Skeletal muscle cell (primary cell): ENCODE measurements at places on chromosomes 5 and 9.

DNA sequence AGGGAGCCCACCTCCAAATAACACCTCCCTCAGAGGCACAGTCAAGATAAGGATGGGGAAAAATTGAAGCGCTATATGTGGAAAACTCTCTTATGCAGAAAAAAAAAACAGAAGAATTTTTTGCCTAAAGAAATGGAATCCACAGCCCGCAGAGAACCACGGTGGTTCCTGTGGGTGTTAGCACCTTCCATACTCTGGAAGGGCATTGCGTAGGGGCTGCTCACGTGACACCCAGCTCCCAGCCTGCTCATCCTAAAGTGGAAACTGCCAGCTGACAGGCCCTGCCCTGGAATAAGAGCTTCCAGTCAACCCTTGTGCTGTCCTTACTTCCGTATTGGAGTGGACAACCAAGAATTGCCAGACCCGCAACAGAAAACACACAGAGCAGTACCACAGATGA is 142.5 kb downstream of the FSTL4 start:
- no peak for DNase-seq

DNA sequence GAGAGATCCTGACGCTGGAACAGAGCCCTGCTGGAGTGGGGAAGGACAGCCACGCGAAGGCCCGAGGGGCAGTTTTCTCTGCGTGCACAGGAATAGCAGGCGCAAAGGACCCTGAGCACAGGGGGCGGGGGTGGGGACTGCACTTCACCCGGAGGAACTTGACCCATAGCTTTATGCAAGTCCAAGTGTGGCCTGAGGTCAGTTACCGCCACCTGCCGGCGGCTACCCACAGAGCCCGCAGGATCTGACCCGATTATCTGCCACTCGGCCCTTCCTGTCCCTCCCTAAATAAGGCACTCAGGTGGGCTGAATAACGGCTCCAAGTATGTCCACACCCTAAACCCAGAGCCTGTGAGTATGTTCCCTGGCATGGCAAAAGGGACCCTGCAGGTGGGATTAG is 65.4 kb upstream of the FCN1 start:
- no peak for DNase-seq

DNA sequence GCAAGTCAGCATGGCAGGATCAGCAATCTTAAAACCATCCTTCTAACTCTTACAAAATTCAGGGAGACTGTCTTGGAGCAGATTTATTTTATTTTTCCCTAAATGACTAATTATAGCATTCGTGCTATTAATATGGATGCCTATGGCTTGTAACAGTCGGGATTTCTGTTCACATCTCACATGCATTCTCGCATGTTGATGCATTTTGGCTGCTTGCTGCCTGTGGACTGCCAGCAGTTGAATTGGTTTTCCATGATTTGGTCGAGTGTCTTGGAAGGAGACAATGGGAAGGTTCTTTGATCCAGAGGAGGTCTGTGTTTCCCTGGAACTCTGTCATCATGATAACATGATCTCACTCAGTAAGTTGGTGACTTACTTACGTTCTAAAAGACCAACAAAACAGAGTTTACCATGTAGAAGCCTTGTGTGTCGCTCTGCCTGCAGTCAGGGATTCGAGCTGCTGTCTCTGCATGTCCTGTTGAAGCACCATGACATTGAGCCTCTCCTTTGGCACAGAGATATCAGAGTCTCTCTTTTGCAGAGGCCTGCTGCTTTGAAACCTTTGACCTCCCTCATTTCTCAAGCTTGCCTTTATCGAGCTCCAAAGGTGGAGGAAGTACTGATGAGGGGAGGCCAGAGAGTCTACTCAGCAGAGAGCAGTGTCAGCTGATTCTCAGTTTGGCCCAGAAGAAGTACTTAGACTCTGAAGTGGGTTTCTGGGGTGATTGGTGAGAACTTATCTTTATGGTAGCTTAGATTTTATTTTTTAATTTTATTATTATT is 82.4 kb downstream of the ARHGAP26 start:
- no peak for DNase-seq

DNA sequence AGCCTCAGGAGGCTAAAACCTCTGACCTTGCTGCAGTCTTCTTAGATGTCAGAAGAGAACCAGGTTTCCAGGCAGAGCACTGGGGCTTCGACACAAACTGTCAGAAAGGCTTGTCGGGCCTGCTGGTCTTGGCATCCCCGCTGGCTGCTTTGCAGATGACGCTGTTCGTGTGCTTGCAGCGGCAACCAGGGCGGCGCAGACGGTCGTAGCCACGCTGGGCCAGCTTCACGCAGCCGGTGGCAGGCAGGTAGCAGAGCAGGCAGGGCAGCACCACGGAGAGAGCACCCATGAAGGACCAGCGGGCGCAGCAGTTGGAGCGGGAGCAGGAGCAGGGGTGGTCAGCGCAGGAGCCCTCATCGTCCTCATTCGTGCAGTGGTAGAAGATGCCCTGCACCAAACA is 10.7 kb downstream of the SPRY4 start:
- DNase-seq, result no peak

- DNase-seq, result no peak
These were observed 37.6 kb downstream of the PAM start for GRCh38 chr5:102792705-102793104.

DNA sequence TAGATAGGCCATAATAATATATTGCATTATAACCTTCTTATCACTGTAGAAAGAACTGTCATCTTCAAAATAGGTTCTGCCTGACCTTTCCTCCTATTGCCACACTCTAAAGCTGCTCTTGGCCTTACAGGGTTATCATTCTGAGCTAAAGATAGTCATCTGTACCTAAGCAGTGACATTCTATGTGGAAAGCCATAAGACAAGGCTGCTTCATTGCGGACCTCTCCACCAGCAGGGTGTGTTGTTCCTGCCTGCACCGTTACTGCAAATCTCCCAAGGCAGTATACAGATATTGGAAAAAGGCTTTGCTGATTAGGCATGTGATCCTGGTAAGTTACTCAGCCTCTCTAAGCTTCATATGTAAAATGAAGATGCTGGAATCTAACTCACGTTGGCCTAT is 8.1 kb downstream of the ZNF622 start:
- no peak for DNase-seq

GRCh38 chr9:121160025-121160424 is 41.6 kb downstream of the RAB14 start:
- DNase-seq, result no peak

- DNase-seq, result no peak
These were observed 145.3 kb downstream of the PAPPA start for GRCh38 chr9:116298878-116299391.

DNA sequence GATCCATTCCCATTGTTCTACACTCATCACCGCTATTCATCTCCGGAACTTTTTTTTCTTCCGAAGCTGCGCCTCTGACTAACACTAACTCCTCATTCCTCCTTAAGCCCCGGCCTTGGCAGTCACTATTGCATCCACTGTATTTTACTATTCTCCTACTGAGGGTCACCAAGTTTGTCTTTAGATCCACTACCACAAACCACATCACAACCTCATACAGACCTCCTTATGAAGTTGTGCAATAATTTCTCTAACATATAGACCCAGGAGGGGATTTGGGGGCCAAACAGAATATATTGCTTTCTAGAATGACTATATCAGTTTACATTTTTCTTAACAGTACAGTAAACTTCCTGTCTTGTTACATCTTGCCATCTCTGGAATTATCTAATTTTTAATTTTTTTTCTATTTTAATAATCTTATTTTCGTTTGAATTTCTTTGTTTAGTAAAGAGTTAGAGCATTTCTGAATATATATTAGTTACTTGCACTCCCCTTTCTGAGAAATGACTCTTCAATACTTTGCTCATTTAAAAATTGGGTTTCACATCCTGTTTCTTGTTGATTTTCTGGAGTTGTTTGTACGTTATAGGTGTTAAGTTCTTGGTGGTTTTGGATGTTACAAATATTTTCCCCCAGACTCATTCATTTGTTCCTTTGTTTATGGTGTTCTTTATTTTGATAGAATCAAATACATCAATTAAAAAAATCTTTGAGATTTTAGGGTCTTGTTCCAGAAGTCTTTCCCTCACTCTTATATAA is 37.1 kb downstream of the DMRT2 start:
- no peak for DNase-seq

- DNase-seq, result no peak
These were observed 78.6 kb downstream of the COL5A1 start for GRCh38 chr9:134720136-134720753.

DNA sequence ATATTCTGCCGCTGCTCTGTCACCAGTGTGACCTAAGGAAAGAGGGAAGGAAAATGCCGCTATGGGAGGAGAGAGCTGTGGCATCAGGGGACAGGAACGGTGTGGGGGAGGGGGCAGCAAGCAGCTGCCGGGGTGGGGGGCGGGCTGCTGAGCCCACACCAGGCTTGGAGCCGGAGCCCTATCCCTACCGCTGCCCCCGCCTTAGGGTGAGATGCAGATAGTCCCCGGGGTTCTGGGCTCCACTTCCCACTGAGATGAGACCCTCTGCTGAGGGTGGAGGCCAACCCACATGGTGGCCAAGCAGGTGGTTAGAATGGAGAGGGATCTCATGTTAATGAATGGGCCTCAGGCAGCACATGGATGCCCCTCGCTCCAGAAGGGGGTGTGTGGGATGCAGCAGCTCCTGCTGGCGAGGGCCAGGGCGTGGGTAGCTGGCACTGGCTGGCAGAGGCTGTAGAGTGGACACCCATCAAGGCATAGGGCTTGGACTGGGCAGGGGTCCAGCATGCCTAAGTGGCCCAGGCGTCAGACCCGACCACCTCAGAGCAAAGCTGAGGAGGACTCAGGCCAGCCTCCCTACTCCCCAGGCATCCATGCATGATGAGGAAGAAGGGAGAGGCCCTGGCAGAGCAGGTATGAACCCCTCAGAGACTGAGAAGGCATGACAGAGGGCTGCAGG is 131.5 kb downstream of the ZNF354C start:
- DNase-seq, result no peak

GRCh38 chr5:142982821-142983200 is 212.6 kb downstream of the ARHGAP26 start:
- no peak for DNase-seq

DNA sequence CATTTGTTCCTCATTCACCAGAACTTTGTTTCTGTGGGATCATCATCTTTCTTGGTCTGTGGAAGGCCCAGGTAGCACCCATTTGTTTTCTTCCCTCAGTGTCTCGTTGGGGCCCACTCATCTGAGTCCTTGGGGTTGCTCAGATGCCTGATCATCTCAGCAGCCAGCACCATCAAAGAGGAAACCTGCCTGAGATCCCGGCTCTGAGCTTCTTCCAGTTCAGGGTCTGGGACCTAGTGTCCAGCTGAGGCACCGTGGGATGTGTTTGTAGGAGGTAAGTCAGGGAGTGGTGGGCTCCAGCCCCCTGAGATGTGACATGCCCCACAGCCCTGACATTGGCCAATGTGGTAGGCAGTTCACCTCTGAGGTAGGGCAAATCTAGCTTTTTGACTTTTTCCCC is 9.4 kb upstream of the CD180 start:
- no peak for DNase-seq

DNA sequence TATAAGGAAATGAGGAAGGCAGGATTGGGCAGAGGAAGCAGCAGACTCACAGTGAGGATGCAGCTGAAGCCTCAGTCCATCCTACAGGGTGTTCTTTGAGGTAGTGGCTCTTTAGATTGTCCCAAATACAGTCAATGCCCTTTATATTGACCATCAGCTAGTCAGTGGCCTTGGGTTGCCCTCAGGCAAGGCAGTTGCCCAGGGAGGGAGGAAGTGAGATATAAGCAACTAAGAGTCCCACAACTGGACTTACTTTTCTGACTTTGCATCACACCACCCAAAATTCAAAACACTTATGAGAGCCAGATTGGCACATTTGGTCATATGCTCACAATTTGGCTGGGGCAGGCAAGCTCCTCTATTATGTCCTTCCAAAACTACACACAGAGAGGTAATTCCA is 9.4 kb upstream of the SLC12A2 start:
- no peak for DNase-seq

GRCh38 chr5:90571147-90571773 is 12.7 kb downstream of the ADGRV1 start:
- no peak for DNase-seq

GRCh38 chr9:12425878-12426864 is 267.0 kb upstream of the TYRP1 start:
- no peak for DNase-seq

DNA sequence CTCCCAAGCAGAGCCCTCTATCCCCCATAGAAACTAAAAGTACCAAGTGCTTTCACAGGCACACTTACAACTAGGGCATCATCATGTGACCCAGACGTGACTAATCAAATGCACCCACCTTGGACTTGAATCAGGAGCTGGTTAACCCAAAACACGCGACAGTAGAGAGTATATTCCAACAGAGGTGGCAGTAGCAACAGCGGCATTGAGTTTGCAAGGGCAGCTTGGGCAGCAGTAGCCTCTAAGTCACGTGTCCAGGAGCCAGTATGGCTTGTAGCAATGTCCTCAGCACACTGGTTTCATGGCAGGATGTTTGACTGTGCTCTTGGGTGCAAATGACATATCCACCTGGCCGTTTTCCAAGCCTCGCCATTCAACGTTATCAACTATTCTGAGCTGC is 73.4 kb upstream of the DNAH5 start:
- no peak for DNase-seq
